ENCODE measurements at places on chromosomes 1 and 21. TPM values are rescaled to one million over a fixed set of nuclear protein-coding genes. Genes with fewer than 3 reads are reported as not detected.

Gene ZBTB8A
- total RNA-seq = 5.5 TPM

Gene SLFNL1
- total RNA-seq = 1.1 TPM

DNA sequence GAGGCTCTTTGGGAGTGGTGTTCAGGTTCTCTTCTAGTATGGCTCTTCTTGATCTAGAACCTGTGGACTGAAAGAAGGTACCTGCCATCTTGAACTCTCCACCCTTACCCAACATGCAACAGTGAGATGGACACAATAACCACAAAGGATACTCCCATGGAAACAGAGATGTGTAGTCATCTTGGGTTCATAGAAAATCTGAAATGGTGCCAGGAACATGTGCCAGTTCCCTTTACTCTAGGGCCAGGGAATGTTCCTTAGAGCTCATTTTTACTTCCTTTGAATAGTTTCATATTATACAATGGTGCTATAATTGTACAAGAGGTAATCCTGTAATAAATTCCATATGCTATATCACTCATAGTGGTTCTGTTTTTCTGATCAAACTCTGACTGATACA lies 13.2 kb upstream of the SCYL3 start:
- DNase-seq = no peak

DNA sequence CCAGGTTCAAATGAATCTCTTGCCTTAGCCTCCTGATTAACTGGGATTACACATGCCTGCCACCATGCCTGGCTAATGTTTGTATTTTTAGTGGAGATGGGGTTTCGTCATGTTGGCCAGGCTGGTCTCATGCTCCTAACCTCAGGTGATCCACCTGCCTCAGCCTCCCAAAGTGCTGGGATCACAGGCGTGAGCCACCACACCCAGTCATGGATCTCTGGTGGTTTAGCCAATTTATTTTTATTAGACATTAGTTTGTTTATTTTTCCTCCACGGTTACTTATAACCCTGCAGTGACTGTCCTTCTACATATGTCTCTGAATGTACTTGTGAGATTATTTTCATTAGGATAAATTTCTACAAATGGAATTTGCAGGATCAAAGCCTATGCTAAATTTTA lies 5.3 kb downstream of the ITSN1 start:
- DNase-seq = no peak

Gene RHBDL2
- total RNA-seq = not detected

- DNase-seq = no peak
Observed at GRCh38 chr1:90220941-90221693, 226.2 kb downstream of the ZNF326 start.

Gene KRTAP13-2
- not detected for total RNA-seq

GRCh38 chr1:29592731-29593130 lies 356.4 kb downstream of the PTPRU start:
- no peak for DNase-seq

- DNase-seq = no peak
Observed at GRCh38 chr1:1535201-1536018, 5.0 kb downstream of the TMEM240 start.

Gene ARPC5
- 128 TPM for total RNA-seq

Gene SIM2
- 0.32 TPM for total RNA-seq

All from adrenal gland (tissue), 19 donors.